Myocyte (in vitro differentiated cells): ENCODE measurements at places on chromosomes 7 and 10. TPM values are rescaled to one million over a fixed set of nuclear protein-coding genes. Genes with fewer than 3 reads are reported as not detected.

Gene ZNF138
- 19.1 and 30.6 TPM in 2 replicates for total RNA-seq

Gene POU6F2
- 0.11 TPM in 1 of 2 replicates, not detected in the other for total RNA-seq

Gene FOXP2
- total RNA-seq: 0.64 and 1.8 TPM in 2 replicates

Gene TUBAL3
- total RNA-seq: not detected in 2 replicates

Gene OIT3
- 0.21 and 0.51 TPM in 2 replicates for total RNA-seq
